ENCODE measurements at places on chromosomes 2 and 18.

- DNase-seq: peak; percentile 45
Measured at GRCh38 chr18:55997151-55997561, 409.2 kb upstream of the TCF4 start.

DNA sequence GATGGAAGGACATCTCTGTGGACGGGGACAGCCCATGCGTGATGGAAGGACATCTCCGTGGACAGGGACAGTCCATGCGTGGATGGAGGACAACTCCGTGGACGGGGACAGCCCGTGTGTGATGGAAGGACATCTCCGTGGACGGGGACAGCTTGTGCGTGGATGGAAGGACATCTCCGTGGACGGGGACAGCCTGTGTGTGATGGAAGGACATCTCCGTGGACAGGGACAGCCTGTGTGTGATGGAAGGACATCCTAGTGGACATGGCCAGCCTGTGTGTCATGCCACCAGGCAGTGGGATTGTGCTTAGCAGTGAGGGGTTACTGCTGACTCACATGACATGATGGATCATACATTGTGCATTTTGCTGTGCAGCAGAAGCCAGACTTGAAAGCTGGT lies 30.0 kb upstream of the NFATC1 start:
- DNase-seq: no peak

DNA sequence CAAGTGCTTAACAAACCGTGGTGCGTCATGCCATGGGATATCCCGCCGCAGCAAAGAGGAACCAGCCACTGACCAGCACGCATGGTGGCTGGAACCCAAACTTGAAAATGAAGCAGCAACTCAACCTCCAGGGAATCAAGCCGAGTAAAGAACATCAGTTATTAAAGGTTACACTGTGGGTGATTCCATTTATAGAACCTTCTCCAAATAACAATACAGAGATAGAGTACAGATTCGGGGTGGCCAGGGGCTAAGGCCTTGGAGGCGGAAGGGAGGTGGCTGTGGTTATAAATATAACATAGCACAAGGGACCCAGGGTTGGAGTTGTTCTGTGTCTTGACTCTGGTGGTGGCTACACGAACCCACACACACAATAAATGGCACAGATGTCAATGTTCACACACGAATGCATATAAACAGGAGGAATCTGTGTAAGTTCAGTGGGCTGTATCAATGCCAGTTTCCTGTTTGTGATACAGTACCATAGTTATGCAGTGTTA lies 123.1 kb downstream of the EIPR1 start:
- no peak for DNase-seq

- no peak for DNase-seq
Measured at GRCh38 chr2:20803226-20803682, 19.6 kb downstream of the LDAH start.

DNA sequence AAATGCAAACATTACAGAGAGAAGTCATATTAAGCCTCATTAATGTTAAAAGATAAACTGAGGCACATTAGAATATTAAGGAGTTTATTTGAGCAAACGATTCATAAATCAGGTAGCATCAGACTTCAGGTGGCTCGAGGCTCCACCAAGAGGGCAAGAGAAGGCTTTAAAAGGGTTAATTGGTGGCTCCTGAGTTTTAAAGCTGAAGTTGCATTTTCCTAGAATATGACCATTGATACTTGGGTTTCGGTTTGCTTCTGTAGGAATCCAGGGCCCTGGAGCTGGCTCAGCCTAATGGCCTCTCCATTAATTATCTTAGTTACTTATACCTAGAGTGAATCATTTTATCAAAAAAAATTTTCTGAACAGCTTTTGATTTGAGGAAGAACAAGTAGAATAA lies 123.7 kb upstream of the NABP1 start:
- DNase-seq: no peak

DNA sequence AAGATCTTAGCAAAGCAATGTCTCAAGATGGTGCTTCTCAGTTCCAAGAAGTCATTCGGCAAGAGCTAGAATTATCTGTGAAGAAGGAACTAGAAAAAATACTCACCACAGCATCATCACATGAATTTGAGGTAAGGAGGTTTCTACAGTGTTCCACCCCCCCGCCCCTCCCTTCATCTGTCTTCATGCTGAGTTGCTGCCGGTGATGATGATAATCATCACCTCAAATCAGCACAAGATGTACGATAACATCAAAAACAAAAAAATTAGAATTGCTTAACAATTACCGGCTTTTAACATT lies 14.6 kb downstream of the UGP2 start:
- no peak for DNase-seq

GRCh38 chr2:204722691-204723090 lies 177.4 kb downstream of the PARD3B start:
- no peak for DNase-seq

GRCh38 chr2:241945311-241945710 lies 75.8 kb downstream of the RTP5 start:
- DNase-seq: no peak

DNA sequence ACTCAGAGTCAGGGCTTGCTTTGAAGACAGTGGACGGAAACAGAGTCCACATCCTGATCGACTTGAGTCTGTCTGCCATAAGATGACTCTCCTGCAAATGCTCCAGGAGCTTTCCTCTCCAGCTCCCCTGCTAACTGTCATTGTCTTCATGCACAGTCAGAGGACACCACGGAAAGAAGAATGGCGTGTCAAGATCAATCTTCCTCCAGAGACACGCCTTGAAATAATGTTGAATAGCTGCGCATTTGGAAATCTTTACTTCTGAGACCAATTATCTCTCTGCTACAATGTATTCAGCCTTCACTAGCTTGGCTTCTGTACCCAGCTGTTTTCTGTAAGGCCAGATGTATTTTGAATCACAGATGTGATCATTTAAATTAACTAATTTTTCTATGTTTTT lies 457.2 kb downstream of the CDH2 start:
- DNase-seq: no peak

DNA sequence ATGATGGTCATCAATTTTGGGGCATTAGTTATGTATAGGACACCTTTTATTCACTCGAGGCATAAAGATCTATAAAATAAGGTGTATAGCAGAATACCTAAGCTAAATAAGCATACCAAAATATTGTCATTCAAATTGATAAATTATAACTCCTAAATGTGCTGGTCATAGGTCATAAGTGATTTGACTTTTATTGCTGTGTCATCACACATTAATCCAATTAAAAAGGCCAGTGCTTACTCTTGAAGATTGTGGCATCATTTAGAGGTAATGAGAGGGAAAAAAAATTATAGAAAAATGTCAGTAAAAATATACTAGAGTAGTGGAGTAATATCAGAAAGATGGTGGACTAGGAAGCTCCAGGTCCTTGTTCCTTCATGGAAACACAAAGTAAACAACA lies 346.9 kb upstream of the LRRTM1 start:
- DNase-seq: no peak

- DNase-seq: no peak
Measured at GRCh38 chr2:10286216-10287037, 16.3 kb upstream of the HPCAL1 start.

GRCh38 chr2:159895258-159896065 lies 97.5 kb upstream of the CD302 start:
- no peak for DNase-seq

DNA sequence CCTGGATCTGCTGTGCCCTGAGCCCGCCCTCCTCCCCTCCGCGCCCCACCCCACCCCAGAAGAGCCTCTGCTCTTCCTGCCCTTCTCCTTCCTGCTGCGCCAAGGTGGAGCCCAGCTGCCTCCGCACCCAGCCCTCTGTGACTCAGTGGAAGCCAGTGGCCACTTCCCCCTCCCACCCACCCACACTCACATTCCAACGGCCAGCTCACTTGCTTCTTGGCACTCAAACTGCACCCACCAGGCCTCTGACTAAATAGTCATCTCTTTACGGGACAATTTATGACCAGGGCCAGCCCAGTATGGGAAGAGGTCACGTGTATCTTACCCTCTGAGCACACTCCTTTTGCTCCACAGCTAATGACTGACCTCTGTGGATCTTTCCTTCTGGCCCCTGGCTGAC lies 150.4 kb upstream of the SLC1A4 start:
- DNase-seq: no peak

GRCh38 chr2:163734401-163734800 lies 1.4 kb downstream of the FIGN start:
- DNase-seq: no peak

- peak; percentile 72 for DNase-seq
Measured at GRCh38 chr18:58887613-58887963, 22.9 kb downstream of the ZNF532 start.

DNA sequence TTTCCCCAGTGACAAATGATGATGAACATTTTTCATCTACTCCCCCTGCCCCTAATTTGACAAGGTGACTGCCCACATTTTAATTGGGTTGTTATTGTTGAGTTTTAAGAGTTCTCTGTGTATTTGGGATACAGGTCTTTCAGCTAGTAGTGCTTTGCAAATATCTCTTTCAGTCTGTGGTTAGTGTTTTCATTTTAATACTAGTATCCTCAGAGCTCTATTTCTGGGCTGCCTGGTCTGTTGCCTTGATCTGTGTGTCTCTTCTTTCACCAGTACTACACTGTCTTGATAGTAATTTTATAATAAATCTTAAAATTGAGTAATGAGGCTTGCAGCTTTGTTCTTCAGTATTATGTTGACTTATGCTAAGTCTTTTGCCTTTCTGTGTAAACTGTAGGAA lies 19.7 kb downstream of the EIF5B start:
- DNase-seq: no peak

GRCh38 chr2:151978709-151979108 lies 120.1 kb downstream of the CACNB4 start:
- DNase-seq: no peak

- no peak for DNase-seq
Measured at GRCh38 chr18:58579561-58580047, 49.3 kb downstream of the ALPK2 start.
